ENCODE measurements at places on chromosomes 2 and 18.

DNA sequence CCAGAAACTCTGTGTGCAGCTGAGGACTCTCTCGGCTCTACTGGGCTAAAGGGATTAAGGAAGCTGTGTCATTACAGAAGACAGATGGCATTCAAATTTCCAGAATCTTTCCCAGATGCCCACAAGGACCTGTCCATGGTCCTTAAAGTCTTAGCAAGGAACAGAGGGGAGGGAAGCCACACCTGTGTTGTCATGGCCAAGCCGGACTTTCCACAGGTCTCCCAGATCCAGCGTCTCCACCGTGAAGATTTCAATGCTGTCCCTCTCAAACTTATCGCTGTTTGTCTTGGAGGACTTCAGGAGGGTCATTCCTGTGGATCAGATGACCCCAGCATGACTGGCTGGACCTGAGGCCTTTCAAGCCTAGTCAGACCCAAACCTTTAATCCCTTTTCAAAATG, 114.5 kb downstream of the LOXHD1 start:
- no peak for DNase-seq

GRCh38 chr2:164495491-164496223, 125.6 kb downstream of the GRB14 start:
- no peak for DNase-seq

- DNase-seq = no peak
Measured at GRCh38 chr2:149832324-149832723, 244.7 kb upstream of the MMADHC start.

DNA sequence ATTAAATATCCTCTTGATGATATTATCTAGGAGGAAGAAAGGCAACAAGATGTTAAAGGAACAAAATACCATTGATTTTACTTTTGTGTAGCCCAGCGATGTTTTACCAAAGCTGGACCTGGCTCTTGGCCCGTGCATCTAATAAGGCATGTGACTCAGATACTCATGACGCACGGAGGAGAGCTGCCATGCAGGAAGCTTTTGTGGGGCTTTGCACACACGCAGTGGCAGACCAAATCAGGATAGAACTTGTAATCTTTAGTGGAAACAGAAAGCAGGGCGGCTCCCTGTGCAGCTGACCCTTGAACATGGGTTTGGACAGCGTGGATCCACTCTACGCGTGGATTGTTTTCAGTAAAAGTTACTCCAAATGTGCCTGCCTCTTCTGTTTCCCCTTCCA, 190.0 kb downstream of the NAPG start:
- DNase-seq = no peak

- DNase-seq = peak; percentile 37
Measured at GRCh38 chr2:143452817-143453451, 323.7 kb downstream of the ARHGAP15 start.

GRCh38 chr2:184799379-184799778, 201.1 kb downstream of the ZNF804A start:
- DNase-seq = no peak

GRCh38 chr2:36539631-36540030, 58.3 kb downstream of the FEZ2 start:
- DNase-seq = no peak

DNA sequence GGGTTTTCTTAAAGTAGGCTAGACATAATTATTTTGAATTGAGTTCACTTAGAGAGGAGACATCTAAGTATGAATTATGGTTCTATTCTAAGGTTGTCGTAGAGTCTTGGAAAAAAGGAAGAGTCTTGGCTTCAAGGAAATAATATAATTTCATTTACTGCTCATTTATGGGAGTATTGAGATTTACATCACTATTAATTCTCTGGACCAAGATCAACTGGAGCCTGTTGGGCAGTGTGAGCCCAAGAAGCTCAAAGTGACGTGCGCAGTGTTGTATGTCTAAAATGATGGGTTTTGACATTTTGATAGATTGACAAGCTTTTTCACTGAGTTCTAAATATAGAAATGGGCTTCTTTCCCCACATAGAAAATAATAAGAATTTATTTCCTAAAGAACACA, 154.7 kb downstream of the QPCT start:
- no peak for DNase-seq

- no peak for DNase-seq
Measured at GRCh38 chr2:233436191-233436581, 81.9 kb downstream of the DGKD start.

DNA sequence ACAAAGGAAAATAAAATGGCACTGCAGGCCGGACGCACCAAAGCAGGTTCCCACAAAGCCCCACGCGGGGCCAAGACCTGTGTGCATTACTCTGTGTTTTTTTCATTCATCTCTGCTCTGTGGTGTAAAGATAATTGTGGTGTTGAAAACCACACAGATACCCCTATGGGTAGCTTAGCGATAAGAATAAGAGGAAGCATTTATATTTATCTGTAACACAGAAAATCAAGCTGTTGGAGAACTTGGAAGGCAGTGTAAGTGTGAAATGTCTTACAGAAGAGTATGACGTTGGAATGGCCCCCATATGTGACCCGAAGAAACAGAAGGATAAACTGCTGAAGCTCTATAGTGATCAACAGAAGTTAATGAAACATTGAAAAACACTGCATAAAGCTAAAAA, 20.3 kb upstream of the MARCO start:
- no peak for DNase-seq

DNA sequence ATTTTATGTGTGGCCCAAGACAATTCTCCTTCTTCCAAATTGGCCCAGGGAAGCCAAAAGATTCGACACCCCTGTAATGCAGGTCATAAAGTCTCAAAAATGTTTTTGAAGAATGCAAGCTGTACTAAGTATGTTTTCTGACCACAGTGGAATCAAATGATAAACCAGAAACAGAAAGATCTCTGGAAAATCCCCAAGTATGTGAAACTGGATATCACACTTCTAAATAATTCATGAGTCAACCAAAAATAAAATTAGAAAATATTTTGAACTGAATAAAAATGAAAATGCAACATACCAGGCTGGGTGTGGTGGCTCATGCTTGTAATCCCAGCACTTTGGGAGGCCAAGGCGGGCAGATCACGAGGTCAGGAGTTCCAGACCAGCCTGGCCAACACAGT, 34.1 kb upstream of the UBE2F start:
- no peak for DNase-seq

GRCh38 chr2:88176352-88176984, 6.3 kb downstream of the THNSL2 start:
- DNase-seq = no peak

DNA sequence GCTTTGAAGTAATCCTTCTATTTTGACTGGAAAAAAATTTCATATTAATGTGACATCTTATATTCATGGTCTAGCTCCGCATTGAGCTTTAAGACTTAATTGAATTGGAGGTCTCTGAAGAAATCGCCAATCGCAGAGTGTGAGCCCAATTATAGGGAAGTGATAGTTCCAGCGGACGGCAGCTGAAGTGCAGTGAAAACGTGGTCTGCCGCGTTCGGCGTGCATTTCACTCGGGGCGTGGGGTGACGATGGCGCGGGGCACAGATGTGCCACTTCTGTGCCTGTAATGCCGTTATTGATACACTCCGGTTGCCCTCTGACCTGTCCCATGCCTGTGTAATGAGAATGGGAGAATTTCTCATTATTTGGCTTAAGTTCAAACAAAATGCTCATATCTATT, 106.7 kb downstream of the TSHZ1 start:
- DNase-seq = no peak

GRCh38 chr2:240435948-240436682, 652 bp downstream of the GPC1 start:
- peak; percentile 22 for DNase-seq

DNA sequence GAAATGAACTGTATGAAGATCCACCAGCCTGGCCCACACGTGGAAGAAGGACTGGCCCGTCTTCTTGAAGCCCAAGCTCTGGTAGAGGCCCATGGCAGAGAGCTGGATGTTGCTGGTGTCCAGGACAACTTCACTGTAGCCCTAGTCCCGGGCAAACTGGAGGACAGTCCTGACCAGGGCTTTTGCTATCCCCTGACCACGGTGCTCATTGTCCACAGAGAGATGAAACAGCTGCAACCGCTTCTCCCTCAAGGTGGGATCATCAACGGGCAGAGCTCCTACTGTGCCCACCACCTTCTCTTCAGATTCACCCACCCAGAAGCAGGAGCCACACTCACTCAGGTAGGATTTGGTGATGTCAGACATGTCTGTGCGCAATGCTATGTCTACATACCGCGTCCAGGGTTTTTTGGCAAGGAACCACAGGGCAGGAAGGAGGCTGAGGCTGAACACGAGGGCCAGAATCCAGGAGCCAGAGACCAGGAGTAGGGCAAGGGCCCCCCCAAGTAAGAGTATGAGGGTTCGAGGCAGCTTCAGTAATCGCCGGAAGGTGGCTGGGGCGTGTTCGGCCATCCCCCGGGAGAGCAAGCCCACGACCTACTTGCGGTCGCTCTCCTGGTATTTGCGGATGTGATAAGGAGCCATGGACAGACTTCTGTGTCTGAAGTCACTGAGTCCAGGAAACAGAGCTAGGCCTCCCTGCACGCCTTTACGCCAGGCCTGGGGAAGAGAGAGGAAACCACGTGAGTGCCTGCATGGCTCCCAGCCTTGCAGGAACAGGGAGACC, 36.3 kb downstream of the TPRKB start:
- no peak for DNase-seq

DNA sequence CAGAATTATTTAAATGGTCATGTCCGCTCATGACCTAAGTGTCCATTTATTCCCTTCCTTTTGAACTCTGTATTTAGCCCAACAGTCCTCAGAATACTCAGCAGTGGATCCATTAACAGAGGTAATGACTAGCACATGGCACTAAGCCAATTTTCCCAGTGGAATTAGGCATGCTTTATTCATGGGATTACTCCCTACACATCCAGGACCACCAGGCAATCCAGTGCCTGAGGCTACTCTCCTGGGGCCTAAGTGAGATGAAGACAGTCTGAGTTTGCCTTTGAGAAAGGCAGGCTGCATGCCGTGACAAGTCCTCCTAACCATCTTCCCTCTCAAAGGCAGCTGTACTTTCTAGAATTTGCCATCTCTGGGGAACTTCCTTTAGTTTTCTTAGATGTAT, 128.6 kb downstream of the SPOPL start:
- DNase-seq = no peak

- peak; percentile 3 for DNase-seq
Measured at GRCh38 chr2:102186791-102187495, at the start of gene IL1RL2. Gene IL1RL2 (plus strand): TSS chr2:102187023. CDS start chr2:102187868, 845 bp downstream.

- DNase-seq = no peak
Measured at GRCh38 chr2:137223722-137224121, 458.4 kb downstream of the THSD7B start.

- no peak for DNase-seq
Measured at GRCh38 chr2:172790404-172790803, 54.8 kb downstream of the RAPGEF4 start.

GRCh38 chr2:182717416-182717815, 1.4 kb downstream of the DNAJC10 start:
- no peak for DNase-seq

GRCh38 chr2:31888550-31888949, 122.3 kb downstream of the MEMO1 start:
- no peak for DNase-seq

GRCh38 chr2:157940024-157940423, 63.9 kb upstream of the ACVR1 start:
- DNase-seq = no peak

GRCh38 chr2:88226754-88227153, 56.6 kb downstream of the THNSL2 start:
- DNase-seq = no peak

GRCh38 chr2:123894167-123894566, 130.9 kb upstream of the CNTNAP5 start:
- no peak for DNase-seq

- DNase-seq = peak; percentile 18
Measured at GRCh38 chr18:48541026-48541746, 2.4 kb downstream of the CTIF start.

- no peak for DNase-seq
Measured at GRCh38 chr2:72127401-72128058, 20.1 kb downstream of the CYP26B1 start.

- DNase-seq = no peak
Measured at GRCh38 chr2:236745420-236746210, 176.0 kb downstream of the ACKR3 start.

GRCh38 chr2:234714711-234715110, 217.8 kb upstream of the ARL4C start:
- no peak for DNase-seq

DNA sequence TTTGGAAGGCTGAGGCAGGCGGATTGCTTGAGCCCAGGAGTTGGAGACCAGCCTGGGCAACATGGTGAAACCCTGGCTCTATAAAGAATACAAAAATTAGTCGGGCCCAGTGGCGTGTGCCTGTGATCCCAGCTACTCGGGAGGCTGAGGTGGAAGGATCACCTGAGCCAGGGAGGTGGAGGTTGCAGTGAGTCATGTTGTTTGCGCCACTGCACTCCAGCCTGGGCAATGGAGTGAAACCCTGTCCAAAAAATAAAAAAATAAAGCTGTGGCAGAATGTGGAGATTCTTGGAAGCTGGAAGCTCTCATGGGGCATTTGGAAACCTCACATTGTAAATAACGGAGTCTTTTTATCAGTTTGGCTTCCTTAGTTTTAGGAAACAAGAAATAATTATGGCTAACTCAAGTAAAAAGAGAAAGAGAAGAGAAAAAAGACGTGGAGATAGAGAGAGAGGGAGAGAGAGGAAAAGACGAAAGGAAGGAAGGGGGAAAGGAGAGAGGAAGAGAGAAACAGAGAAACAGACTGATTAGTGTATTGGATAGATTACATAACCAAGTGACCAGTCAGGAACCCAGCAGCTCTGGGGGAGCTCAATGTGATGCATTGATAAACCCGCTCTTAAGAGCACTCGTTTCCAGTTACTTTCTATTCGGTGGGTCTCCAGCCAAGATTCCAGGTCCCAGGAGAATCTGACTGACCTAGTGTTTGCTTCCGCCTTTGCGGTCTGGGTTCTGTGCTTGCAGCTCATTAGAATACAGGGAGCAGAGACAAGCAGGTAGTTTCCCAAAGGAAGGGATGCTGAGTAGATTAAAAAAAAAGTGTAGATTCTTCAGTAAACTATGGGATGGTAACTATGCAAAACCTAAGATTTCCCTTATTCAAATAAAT, 1.1 kb upstream of the SPAST start:
- peak; percentile 4 for DNase-seq

DNA sequence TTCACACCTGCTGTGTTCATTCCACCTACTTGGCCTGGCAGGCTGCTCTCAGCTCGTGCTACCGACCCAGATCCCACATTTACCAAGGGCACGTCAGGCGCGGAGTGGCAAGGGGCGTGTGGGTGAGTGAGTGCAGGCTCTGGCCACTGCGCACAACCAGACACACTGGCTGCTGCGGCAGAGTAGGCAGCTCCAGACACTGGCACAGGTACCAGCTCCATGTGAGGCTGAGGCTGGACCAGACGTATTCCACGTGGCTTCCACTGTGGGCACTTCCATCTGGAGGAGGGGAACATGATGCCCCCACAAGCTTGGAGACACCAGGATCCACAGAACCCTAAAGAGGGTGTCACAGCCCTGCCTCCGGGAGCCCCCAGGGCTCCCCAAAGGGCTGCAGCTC, 74.6 kb upstream of the ZNF804A start:
- DNase-seq = no peak

- no peak for DNase-seq
Measured at GRCh38 chr2:15334644-15335326, 226.3 kb downstream of the NBAS start.

DNA sequence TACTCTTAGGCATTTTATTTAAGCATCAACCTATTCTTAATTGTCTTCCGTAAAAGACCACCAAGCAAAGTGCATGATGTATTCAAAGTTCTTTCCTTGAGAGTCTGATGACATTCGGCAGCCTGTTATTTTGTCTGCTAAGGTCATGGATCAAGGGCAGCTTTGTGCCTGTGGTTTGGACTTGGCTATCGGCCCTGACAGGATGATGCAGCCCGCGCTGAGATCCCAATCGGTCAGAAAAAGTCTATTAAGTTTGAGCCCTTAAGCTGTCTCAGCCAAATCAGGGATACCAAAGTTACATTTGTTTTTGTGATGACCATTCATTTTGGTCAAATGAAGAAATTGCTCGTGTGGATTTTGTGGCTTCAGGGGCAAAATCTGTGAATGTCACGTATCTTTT, 718.9 kb upstream of the FANCL start:
- no peak for DNase-seq

Measured in CD4-positive, alpha-beta T cell treated with Interleukin-17A for 4 hours (primary cell).